Lower leg skin (tissue), 4 donors: ENCODE measurements at places on chromosomes 2 and 18. TPM values are rescaled to one million over a fixed set of nuclear protein-coding genes. Genes with fewer than 3 reads are reported as not detected.

SPATA3 gene
- not detected for total RNA-seq

GAL3ST2 gene
- 0.34 TPM for total RNA-seq

CENPA gene
- 5.2 TPM for total RNA-seq

BMP10 gene
- 0.19 TPM for total RNA-seq

PFN4 gene
- total RNA-seq: not detected

GREB1L gene
- total RNA-seq: 3.7 TPM

PCARE gene
- 0.13 TPM for total RNA-seq

CFAP221 gene
- not detected for total RNA-seq

DUSP11 gene
- total RNA-seq: 43.0 TPM

SLC14A1 gene
- total RNA-seq: 7.6 TPM

EVX2 gene
- not detected for total RNA-seq

CNDP1 gene
- total RNA-seq: not detected

TXNDC9 gene
- total RNA-seq: 32.3 TPM

DTNA gene
- total RNA-seq: 3.3 TPM

KIF3C gene
- total RNA-seq: 3.6 TPM

MAL gene
- total RNA-seq: 24.8 TPM

KCNIP3 gene
- 5.2 TPM for total RNA-seq

NBEAL1 gene
- 22.8 TPM for total RNA-seq

GCG gene
- not detected for total RNA-seq

UGT1A5 gene
- total RNA-seq: not detected

CRYGC gene
- not detected for total RNA-seq

LGALSL gene
- 231 TPM for total RNA-seq

GKN2 gene
- not detected for total RNA-seq

STEAP3 gene
- total RNA-seq: 19.6 TPM

CCBE1 gene
- total RNA-seq: 3.2 TPM

KYNU gene
- 6.1 TPM for total RNA-seq

FIGN gene
- total RNA-seq: 1.2 TPM

CYP27C1 gene
- 3.5 TPM for total RNA-seq

INHBB gene
- 31.9 TPM for total RNA-seq
